Bone marrow (tissue), 2 donors: ENCODE measurements at places on chromosomes 6 and 20.

- DNase-seq = no peak
Observed at GRCh38 chr6:53375847-53376246, 27.1 kb upstream of the ELOVL5 start.

DNA sequence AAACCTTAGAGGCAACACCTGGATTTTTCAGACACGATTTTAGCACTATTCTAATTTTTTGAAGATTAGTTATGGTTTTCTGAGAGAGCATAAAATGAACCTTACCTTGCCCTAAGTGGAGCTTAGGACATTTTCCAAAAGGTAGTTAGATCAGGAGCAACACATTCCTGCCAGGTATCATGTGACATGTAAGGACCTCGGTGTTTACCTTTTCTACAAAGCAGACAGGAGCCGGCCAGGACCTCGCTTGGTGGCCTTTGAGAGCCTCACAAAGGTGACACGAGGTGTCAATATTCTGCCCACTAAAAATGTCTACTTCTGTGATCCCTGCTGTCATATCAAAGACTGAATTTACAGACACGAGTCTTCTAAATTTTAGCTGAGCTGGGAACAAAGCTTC, 174.9 kb downstream of the SMOC2 start:
- no peak for DNase-seq

GRCh38 chr6:40717411-40718057, 130.4 kb upstream of the LRFN2 start:
- no peak for DNase-seq

GRCh38 chr6:170597278-170597677, 12.8 kb upstream of the PDCD2 start:
- DNase-seq = no peak

- DNase-seq = no peak
Observed at GRCh38 chr6:134662077-134662700, 287.7 kb downstream of the ALDH8A1 start.

DNA sequence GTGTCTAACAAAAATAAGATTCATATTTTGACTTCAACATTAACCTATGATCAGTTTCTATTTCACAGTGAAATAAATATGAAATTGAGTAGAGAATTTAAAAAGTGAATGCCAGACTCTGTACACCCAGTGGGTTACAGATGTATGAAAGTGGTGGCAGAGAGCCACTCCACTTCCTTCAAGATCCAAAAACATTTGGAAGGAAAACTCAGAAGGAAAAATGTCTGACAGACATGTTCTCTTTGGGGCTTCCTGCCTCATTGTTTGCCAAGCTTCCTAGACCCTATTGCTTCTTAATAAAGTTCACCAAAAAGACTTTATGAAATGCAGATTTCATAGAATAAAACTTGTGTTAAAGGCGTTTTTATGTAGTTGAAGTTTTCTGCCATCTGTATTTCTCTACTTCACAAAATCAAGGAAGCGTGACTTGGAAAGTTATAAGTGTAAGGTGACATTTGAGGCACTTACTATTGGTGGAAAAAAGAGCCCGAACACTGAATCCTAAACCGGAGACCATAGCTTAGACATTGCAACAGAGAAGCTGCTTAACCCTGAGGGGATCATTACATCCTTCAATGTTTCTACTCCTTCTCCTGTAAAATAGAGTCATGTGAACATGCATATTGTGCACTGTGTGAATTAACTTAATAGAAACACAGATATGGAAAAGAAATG, 12.8 kb downstream of the HMGCLL1 start:
- no peak for DNase-seq

GRCh38 chr20:44310664-44311639, at the start of gene FITM2:
Gene FITM2 (minus strand): TSS chr20:44311202. CDS start chr20:44311148, 54 bp downstream.
- peak; percentile 94 for DNase-seq

DNA sequence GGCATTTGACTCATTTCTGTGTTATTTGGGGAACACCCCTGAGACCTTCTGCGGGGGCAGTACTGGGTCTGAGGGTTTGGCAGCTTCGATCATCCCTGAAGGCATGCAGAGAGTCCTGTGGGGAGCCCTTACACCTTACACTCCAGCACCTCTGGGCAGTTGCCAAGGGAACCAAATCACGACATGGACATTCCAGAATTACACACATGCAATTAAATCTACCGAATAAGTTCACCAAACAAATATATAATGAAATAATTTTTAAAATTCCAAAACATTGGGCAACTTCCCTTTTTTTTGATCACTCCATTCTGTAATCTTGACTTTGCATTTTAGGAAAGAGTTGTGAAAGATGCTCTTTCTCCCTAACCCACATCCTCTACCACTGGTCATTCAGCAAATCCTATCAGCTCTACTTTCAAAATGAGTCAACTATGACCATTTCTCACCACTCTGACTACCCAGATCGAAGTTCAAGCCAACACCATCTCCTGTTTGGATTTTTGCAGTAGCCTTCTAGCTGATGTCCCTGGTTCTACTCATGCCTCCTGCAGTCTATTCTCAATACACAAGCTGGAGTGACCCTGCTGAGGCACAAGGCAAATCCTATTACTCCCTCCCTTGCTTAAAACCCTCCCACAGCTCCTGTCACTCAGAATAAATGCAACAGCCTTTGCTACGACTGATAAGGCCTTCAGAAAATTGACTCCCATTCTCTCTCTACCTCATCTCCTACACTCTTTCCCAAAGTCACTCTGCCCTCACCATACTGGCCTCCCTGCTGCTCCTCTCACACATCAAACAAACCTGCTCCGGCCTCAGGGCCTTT, 533.3 kb downstream of the HACE1 start:
- DNase-seq = no peak

GRCh38 chr6:14807130-14807529, 438.7 kb upstream of the JARID2 start:
- DNase-seq = no peak

DNA sequence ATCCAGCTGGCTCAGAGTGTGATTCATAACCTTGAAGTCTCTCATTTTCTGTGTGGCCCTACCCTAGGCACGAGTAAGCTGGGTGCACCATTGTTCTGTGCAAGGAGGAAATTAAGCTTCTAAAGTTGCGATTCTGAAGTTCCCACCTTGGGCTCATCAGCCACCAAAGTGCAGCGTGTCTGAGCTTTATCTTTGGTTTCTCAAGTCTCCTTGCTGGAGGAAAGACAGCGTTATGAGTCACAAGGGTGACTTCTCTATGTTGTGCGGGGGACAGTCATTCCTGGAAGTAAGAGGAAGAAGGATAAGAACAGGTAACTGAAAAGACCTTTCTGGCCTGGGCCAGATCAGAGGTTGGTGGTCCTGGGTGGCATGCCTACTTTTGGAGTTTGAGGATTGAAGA, 16.8 kb downstream of the MRAP2 start:
- DNase-seq = no peak

DNA sequence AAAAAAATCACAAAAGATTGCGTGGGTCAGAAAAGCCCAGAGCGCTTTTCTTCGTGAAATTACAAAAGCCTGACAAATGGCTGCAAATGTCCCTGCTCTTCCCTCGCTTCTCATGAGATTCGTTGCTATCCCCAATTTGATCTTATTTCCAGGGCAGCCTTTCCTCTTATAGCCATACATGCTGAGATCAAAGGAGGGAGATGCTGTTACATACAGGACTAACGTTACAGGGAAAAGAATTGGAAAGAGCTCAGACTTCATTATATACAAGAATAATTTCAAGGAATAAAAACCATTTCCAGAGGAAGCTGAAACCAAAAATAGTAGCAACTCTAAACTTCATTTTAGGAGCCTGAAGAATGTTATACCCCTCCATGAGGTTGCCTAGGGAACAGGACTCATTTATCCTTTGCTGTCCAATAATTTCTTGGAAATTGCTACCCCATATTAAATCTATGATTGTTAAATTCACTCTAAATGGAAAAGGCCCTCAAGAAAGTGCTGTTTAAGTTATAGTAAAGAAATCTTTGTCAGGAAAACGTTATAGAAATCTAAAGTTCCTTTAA, 81.0 kb downstream of the METTL24 start:
- DNase-seq = no peak

- DNase-seq = no peak
Observed at GRCh38 chr6:53466257-53466656, 78.6 kb downstream of the GCLC start.

DNA sequence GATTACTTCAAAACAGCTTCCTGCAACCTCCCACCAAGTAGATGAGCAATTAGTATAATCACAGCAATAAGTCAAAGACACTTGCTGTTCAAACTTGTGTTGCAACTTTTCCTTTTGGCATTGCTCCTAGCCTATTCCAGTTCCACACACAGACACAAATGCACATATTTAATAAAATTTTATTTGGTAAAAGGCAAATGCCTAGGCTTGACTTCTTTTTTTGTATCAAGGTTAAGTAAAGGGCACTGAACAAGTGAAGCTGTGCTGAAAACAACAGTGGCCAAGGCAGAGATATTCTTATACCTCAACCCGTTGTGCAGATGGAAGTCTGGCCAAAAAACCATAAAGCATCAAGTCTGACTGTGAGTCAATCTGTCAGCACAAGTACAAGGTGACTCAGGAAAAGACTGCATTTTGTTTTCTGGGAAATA, 708.4 kb upstream of the CITED2 start:
- no peak for DNase-seq

- no peak for DNase-seq
Observed at GRCh38 chr6:52063584-52064344, 23.6 kb downstream of the PKHD1 start.

- DNase-seq = no peak
Observed at GRCh38 chr20:33838035-33838864, 27.1 kb downstream of the CHMP4B start.

GRCh38 chr20:44983093-44983674, 16.9 kb downstream of the STK4 start:
- DNase-seq = no peak

- DNase-seq = no peak
Observed at GRCh38 chr20:18972251-18972876, 158.8 kb downstream of the SCP2D1 start.

- no peak for DNase-seq
Observed at GRCh38 chr20:12777016-12777415, 231.8 kb upstream of the SPTLC3 start.

DNA sequence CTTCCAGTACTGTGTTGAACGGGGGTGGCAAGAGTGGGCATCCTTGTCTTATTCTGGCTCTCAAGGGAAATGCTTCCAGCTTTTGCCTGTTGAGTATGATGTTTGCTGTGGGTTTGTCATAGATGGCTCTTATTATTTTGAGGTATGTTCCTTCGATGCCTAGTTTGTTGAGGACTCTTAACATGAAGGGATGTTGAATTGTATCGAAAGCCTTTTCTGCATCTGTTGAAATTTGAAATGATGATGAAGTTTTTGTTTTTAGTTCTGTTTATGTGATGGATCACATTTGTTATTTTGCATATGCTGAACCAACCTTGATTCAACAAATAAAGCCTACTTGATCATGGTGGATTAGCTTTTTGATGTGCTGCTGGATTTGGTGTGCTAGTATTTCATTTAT, 48.0 kb downstream of the RPRD1B start:
- no peak for DNase-seq

GRCh38 chr6:257774-258173, 34.5 kb upstream of the DUSP22 start:
- DNase-seq = no peak

- no peak for DNase-seq
Observed at GRCh38 chr6:13371421-13372072, 43.2 kb upstream of the TBC1D7 start.

DNA sequence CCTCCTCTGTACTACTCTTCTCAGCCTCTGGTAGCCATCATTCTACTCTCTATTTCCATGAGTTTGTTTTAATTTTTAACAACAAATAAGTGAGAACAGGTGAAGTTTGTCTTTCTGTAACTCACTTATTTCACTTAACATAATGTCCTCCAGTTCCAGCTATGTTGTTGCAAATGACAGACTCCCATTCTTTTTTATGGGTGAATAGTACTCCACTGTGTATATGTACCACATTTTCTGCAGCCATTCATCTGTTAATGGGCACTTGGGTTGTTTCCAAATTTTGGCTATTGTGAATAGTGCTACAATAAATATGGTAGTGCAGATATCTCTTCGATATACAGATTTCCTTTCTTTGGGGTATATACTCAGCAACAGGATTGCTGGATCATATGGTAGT, 73.7 kb upstream of the TNFRSF21 start:
- no peak for DNase-seq

DNA sequence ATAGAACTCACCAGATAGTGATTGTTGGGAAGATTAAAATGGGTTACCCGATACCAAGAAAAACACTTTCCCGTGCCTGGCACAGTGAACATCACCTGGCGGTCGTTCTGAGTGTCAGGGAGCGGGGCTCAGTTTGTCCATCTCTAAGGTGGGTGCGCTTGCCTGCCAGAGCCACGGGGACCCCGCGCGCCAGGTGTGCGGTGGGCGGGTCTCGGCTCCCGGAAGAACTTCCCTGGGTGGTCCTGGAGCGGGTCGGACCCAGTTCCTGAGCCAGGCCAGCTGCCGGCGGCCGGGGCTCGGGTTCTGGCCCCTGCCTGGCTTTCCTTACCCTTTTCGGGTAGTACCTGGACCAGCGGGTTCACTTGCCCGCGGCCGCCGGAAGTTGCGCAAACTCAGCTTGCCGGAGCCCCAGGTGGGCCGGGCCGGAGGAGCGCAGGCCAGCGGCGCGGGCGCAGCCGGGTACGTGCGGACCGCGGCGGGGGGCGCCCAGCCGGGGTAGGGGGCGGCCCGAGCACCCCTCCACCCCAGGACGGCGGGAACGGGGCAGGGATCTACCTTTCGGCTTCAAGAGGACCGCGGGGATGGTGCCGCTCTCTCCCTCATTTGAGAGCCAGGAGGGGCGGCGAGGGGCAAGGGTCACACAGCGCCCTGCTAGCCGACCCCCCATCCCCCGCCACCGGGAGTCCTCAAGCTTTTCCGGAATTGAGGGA, 7.5 kb downstream of the FAM110A start:
- DNase-seq = no peak

DNA sequence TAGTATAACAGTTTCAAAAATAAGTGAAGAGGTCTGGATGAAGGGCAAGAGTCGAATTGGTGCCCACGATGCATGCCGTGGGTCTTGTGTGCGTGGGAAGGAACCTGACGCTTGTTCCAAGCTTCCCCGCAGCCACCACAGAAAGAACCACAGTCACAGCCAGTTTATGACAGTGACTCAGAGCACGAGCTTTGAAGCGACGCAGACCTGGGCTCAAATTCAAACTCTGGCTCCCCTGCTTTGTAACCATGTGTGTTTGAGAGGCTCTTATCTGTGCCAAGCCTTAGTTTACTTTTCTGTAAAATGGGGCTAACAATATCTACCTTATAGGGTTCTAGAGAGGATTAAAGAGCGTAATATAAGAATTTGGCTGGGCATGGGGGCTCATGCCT, 65.5 kb downstream of the SYNJ2 start:
- DNase-seq = no peak

DNA sequence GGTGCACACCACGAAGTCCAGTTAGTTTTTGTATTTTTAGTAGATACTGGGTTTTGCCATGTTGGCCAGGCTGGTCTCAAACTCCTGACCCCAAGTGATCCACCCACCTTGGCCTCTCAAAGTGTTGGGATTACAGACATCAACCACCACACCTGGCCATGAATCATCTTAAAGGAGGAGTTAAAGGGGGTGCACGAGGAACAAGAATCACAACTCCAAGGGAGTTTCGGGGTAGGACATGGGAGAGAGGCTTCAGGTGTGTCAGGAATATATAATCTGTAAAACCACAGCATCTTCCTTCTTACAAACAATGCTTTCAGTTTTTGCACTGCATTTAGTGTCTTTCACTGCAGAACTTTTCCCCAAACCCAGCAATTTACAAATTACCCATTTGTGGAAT, 137.4 kb upstream of the SGK1 start:
- no peak for DNase-seq
